ENCODE measurements at places on chromosomes 7 and 10.

DNA sequence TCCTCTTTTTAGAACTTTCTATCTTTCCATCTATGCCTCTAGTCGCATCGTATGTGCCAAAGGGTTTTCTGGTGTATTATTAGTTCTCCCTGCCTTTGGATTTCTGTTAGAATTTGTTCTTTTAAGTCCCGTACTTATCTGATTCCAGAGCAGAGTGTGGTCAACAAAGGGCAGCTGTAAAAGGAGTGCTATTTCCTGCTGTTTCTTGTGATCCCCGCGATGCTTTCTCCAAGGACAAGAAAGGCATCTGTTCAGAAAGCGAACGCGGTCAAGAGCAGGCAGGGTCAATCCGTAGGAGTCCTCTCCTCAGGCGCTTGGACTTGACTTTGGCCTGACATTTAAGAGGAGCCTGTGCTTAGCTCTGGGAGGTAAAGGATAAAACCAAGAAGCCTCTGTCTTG is 1152.1 kb upstream of the AUTS2 start:
- DNase-seq, result no peak

GRCh38 chr10:91513598-91514424 is 103.7 kb downstream of the HECTD2 start:
- DNase-seq, result no peak

GRCh38 chr7:101138213-101138870 is 11.4 kb downstream of the SERPINE1 start:
- DNase-seq, result peak; percentile 83

- DNase-seq, result no peak
These were observed 64.6 kb upstream of the KCNMA1 start for GRCh38 chr10:77702166-77702565.

DNA sequence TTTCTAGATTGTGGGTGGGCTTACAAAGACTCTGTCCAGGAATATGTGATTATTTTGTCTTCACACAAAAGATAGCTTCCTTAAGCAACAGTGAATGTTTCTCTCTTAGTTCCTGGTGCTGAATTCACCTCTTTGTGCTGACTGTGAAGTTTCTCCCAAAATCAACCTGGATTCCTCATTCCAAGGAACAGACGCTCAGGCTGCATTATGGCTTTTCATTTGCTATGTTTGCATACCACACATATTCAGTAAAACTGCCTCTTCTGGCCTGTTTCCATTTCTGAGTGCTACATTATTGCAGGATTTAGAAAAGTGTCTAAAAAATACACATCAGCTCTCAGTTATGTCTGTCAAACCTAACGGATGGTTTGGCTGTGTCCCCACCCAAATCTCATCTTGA is 21.5 kb downstream of the MACROH2A2 start:
- no peak for DNase-seq

DNA sequence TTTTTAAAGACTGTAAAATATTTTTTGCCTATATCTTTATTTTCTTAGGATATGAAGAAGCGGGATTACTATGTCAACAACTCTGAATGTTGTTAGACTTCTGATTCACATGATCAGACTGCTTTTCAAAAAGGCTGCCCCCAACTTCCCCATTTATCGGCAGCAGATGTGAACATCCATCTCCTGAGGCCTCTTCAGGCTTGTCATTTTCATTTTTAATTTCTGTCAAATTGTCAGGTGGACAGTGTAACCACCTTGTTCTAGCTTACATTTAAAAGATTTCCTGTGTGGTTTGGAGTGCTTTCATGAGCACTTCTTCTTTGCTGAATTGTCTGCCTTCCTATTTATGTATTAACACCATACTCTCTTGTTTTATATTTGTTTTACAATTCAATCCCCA is 78.8 kb upstream of the GSDME start:
- no peak for DNase-seq

GRCh38 chr7:148856578-148856881 is 27.6 kb downstream of the EZH2 start:
- DNase-seq, result no peak

- no peak for DNase-seq
These were observed 24.5 kb upstream of the MRC1 start for GRCh38 chr10:17784688-17785087.

- DNase-seq, result no peak
These were observed 1132.3 kb downstream of the XPNPEP1 start for GRCh38 chr10:108791030-108791429.

DNA sequence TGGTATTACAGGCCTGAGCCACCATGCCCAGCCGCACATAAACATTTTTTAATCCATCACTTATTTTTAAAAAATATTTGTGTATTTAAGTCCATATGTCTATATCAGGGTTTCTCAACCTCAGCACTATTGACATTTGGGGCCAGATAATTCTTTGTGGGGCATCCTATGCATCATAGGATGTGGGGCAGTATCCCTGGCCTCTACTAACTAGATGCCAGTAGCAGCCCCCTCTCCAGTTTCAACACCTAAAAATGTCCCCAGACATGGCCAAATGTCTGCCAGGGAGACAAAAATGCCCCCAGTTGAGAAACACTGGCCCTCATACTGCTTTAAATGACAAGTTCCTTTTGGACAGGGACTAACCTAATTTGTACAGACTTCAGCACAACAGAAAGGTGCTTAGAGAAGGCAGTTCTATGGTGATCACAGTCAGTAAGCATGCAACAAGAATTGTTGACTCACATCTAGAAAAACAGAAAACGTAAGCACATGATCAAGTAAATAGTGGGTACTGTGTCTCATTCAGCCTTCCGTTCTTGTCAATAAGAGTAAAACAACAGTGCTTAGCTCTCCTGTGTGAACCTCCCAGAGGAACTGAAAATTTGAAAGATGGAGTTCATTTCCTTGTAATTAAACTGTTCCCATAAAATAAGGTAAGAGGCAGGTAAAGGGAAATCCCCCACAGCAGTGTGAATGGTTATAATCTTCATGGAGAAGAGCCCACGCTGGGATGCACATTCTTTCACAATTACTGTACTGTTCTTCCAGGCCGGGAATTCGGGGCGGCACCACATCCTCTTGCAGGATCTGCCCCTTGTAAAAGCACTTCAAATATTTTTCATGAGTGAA is 17.3 kb upstream of the ADRB1 start:
- no peak for DNase-seq

GRCh38 chr10:1182280-1183032 is 126.3 kb downstream of the WDR37 start:
- DNase-seq, result no peak

- no peak for DNase-seq
These were observed 71.1 kb upstream of the EMX2 start for GRCh38 chr10:117471344-117471874.

DNA sequence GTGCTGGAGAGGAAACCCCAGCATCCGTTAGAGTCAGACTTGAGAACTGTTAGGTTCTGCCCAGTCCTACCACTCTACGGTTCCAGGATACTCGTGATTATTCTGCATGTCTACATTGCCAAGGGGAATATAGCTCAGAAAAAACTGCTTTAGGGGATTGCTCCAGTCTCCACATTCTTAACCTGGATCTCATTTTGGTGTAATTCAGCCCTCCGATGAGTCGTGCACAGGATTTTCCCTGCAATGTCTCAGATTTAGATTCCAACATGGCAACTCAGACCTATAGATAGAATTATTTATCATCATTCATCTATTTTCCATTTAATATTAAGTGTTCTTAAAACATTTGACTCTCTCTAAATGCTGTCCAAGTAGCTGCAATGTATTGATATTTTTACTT is 121.1 kb upstream of the ZEB1 start:
- DNase-seq, result no peak

DNA sequence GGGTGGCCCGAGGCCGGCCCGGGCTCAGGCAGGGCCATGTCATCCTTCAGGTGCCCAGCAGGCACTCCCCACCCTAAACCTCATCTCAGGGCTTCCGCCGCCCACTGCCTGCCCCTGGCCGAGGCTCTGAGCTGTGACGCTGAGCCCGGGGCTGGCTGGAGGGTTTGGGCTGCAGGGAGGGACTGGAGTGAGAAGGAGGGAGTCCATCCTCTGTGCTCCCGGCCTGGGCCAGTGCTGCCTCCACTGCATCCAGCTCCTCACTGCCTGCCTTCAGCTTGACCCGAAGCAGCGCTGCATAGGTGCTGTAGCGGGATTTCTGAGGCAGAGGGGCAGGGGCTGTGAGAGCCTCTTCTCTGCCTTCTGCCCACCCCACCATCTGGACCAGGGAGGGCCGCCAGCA is 7.6 kb downstream of the NFKB2 start:
- DNase-seq, result no peak

DNA sequence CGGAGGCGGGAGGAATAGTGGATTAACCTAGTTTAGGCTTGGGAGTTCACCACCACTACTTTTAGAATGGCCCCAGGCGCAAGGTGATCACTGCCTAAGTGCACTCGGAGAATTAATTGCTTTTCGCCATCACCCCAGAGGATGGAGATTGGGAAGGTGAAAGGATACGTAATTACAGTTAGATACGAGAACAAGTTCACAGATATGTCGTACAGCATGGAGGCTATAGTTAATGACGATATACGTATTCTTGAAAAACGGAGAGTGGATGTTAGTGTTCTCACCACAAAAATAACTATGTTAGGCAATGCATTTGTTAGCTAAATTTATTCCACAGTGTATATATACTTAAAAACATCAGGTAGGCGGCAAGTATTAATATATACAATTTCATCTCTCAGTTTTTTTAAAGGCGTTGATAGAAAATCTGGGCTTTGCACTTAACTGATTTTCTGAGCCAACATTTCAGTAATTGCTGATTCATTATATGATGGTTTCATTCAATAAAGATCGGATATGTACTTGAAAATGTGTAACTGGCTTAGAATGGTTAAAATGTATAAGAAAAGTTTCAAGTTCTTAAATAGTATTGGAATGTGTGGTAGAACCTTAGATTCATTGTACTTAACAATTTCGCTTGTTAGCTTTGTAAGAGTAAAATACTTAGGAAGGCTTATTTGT is 683 bp downstream of the CDC123 start:
- DNase-seq, result no peak

DNA sequence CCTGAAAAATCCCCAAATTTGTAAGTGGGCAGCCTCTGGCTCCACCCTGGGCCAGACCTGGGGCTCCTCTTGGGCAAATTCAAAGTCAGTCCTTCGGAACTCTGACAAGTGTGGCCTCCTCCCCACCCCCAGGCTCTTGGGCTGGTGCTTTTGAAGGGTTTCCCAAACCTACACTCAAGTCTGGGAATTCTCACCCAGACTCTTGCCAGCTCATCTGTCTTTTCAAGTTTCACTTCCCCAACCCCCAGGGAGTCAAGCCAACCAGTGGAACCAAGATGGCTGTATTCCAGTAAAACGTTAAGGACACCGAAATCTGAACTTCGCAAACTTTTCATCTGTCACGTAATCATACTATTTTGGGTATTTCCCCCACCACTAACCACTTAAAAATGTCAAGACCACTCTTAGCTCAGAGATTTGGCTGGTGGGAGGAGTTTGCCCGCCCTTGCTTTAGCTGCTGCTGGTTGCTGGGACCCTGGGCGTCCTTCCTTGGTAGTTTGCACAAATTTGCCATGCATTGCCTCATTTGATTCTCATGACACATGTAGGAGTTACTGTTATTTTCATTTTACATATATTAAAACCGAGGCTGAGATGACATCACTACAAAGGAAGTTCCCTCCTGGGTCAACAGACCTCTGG is 1.7 kb upstream of the MYO1G start:
- DNase-seq, result no peak

- DNase-seq, result no peak
These were observed 71.5 kb downstream of the PARP12 start for GRCh38 chr7:139991269-139991666.

DNA sequence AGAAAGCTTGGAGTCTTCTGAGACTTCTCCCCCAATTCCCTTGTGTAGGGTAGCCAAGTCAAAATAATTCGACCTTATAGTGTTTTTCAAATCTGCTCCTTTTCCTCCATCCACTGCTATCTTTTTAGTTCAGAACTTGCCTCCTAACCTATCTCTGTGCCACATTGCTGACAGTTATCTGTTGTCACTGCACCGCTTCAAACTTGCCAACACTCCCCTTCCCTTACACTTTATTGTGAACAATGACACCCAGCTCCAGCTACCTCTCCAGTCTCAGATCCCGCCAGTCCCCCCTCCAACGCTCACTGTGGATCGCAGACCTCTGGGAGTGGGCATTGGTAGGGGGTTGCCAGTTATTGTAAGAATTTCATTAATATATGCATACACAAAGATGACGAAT is 16.3 kb upstream of the HPS1 start:
- no peak for DNase-seq

DNA sequence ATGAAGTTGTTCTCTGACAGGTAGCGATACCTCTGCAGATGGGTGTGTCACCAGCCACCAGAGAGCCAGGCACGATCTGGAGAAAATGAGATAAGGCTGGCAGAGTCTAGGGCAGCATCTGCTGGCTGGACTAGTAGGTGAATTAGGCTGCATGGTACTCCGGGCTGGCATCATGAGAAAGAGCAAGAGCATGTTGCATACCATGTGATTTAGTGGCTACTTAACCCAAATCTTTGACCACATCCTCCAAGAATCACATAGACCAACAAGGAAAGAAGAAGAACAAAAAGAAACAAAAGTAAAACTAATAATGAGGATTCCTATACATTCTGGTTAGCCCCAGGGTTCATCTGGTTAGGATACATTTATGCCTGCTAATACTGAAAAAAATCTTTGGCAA is 23.4 kb upstream of the FAM170B start:
- DNase-seq, result no peak

GRCh38 chr10:32489901-32490300 is 44.0 kb downstream of the CCDC7 start:
- no peak for DNase-seq

DNA sequence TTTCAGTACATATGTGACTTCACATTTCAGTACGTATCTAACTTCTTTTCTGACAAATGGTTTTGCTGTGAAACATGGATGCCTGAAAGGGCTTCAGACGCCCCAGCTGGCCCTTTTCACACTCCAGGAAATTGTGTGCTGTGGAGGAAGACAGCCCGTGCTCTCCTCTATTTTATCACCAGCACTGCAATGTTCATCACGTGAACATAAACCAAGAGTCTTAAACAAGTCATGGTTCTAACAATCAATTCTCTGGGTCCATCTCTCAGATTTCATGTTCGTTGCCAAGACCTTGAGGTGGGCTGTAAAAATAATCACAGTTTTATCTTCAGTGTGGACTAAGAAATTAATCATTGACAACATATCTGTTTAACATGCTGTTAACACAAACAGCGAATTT is 141.2 kb downstream of the WDR37 start:
- no peak for DNase-seq

GRCh38 chr7:129591868-129592267 is 19.7 kb upstream of the NRF1 start:
- no peak for DNase-seq

DNA sequence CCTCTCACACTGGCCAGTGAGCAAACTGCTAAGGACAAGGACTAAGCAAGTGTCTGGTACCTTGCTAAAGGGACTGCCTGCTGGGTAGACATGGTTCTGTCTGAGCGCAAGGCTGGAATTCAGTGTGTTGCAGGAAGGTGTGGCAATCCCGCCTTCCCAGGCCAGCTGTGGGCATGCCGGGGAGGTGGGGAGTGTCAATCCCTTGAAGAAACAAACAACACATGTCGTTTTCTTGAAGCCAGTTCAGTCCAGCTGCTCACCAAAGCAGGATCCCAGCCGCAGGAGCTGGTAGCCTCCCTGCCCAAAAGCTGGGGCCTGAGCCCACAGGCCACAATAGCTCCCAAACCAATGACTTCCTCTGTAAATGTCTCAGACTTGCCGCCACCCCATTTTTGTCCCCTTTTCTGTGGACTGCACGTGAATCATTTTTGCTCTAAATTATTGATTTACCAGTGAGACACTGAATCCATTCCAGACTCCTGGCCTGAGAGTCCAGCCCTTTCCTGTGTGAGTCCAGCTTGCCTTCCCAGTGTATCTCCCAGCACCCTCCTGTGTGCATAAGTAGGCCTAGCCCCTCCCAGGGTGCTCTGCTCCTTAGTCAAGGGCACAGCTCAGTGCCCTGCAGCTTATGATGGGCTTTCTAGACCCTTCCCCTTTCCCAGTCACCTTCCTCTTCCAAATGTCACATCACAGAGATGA is 166.8 kb downstream of the RGS10 start:
- no peak for DNase-seq
